ENCODE measurements at places on chromosomes 3 and 15. TPM values are rescaled to one million over a fixed set of nuclear protein-coding genes. Genes with fewer than 3 reads are reported as not detected.

ACTC1 gene
- total RNA-seq, result not detected

- peak; percentile 56 for DNase-seq
These were observed 10.0 kb downstream of the ARMC8 start for GRCh38 chr3:138197058-138197457.

DNA sequence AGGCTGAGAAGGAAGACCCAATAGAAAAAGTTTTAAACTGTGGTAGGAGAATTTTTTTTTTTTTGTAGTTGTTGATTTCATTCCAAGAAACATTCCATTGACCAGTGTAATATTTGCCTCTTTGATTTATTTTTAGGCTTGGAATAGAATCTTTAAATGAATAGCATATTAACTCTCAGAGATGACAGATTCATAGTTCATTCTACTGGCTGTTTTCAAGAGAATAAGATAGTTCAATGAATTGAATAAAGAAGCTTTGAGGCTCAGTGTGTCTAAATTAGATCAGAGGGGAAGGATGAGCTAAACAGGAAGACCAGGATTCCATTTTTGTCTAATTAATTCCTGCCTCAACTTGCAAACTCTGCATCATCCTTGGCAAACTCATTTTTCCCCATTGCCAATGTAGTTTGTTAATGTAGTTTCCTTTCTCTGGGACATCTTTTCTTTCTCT lies 98.4 kb downstream of the NAALADL2 start:
- DNase-seq, result no peak

GRCh38 chr15:63052961-63053698 lies 10.6 kb downstream of the TPM1 start:
- peak; percentile 50 for DNase-seq

DNA sequence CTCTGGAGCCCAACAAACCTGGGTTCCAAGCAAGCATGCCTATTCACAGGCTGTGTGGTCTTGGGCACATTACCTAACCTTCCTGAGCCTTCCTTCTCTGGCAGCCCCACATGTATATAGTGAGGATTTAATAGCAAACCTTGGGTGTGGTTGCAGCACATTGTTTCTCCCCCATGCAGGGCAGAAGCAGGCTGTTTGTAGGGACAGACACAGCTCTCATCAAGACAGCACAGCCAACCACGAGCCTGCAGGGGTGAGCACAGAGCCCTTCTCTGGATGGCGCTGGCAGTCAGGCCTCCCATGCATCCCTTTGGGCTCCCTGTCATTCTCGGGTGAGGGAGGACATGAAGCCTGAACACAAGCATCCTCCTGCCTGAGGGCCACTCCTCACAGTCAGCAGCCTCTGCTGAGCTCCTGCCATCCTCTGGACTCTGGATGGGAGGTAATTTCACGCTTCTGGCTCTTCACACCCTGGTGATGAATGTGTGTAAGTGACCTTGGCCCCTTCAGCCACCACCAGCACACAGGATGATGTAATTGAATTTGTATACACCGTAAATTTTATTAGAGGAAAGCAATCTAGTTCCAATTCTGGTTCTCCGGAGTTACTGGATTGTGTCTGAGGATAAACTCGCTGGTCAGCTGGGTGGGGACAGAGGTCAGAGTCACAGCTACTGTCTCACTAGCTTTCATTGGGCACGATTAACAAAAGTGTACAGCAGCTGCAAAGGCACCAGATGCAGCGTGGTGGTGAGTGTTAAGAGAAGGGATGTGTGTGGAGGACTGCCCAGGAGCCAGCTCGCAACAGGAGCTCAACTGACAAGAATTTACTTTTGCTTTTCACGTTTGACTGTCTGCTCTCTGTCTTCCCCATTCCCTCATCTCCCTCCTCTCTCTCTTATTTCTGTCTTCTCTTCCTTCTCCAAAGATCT lies 118.1 kb downstream of the CLSTN2 start:
- no peak for DNase-seq

GRCh38 chr3:135650309-135650708 lies 315.2 kb upstream of the PPP2R3A start:
- DNase-seq, result no peak

- DNase-seq, result no peak
These were observed 531 bp upstream of the BLOC1S6 start for GRCh38 chr15:45586601-45587094.

- no peak for DNase-seq
These were observed 1.9 kb downstream of the RUBCN start for GRCh38 chr3:197734667-197735318.

- DNase-seq, result peak; percentile 58
These were observed 13.4 kb upstream of the GHSR start for GRCh38 chr3:172461530-172462138.

- DNase-seq, result no peak
These were observed 41.8 kb downstream of the MYH15 start for GRCh38 chr3:108468577-108468976.

GRCh38 chr3:100588251-100588650 lies 21.1 kb upstream of the ADGRG7 start:
- no peak for DNase-seq

- DNase-seq, result peak; percentile 63
These were observed 3.8 kb upstream of the ACAD9 start for GRCh38 chr3:128875556-128876120.

DNA sequence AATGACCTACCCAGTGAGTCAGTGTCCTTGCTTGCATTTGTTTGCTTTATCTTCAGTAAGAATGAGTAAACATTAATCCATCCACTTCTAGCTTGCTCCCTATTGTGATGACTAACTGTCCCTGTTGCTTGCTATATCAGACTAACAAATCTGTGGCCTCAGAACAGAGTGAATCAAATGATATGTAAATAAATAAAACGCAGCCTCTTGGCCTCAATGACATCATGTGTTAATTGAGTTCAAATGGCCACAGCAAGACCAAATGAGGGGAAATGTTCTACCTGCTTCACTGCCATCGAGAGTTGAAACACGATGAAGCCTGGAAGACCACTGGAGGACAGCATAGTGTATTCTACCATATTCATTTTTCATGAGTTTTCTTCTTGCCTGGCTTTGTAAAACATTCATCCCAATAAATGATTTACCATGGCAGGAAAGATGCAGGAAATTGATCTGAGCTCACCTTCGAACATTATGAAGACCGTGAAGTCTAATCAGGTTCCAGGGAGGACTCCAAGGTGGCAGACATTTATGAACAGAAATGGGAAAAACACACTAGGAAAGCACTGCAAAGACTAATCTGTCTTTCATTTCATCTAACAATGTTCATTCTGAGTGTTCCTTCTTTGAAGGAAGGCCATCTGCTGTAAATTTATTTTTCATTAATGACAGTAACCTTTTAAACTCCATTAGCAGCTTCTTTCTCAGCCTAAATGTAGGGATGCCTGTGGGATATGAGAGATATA lies 1144.5 kb downstream of the TUSC7 start:
- no peak for DNase-seq

DNA sequence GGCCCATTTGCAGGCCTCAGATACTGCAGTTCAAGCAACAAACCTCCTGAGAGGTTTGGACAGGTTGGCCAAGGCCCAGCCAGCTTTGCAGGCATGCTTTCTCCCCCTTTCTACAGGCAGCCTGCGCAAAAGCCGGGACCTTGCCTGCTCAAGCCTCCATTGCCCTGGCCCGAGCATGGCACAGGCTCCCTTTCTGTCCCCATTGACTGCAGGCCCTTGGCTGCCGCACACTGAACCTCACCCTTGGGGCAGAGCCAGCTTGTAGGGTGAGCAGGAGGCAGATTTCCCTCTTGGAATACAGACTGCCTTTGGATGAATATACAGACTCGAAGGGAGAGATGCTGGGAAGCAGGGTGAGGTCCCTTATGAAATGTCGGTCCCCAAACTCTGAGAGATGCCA lies 461.7 kb upstream of the PROK2 start:
- DNase-seq, result no peak

Measured in dermis blood vessel endothelial cell (primary cell).